ENCODE measurements at places on chromosomes 12 and 14. TPM values are rescaled to one million over a fixed set of nuclear protein-coding genes. Genes with fewer than 3 reads are reported as not detected.

The CIT gene
- 18.0 TPM for total RNA-seq

DNA sequence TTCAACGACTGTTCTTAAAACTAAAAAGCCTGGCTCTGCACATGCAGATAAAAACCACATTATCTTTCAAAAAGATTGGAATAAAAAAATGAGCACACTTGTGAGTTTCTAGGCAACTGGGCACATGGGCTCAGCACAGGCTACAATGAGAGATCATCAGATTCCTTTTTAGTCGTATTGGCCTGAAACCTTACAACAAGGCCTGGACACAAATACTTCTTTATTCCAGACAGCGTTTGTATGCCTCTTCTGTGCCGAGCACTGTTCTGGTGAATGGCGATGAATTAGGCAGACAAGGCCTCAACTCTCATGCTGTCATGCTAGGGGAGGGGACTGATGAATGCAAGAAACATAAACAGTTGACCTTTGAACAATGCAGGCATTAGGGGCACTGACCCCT lies 463.0 kb downstream of the AACS start:
- DNase-seq = no peak
- H3K4me1 ChIP-seq = no peaks in the 10 kb centered on the region
- no peak overlapping the region for H3K27ac ChIP-seq

The TAS2R7 gene
- total RNA-seq = not detected

The IKZF4 gene
- total RNA-seq = 13.1 TPM

GRCh38 chr12:47033081-47033480 lies 46.3 kb upstream of the PCED1B start:
- H3K4me3 ChIP-seq = no peak overlapping the region

DNA sequence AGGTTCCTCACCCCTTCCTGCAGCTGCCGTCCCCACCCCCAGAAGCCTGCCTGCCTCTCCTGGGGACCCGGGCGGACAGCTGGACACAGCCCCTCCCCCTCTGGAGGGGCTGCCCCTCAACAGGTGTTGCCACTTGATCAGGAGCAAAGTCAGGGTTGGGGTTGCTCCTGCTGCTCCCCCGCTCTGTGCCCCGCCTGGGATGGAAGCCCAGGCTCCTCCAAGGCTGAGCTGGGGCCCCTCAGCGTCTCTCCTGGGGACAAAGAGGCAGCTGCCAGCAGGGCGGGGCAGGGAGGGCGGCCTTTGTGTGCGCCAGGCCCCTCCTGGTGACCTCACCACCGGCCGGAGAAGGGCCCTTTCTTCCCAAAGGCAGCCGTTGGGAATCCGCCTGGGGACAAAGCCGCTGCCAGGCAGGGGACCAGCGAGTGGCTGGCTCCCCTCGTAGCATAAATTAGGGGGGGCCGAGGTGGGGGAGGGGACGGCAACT lies 13.7 kb downstream of the TRMT61A start:
- peaks cover 68% of the 10 kb centered on the region for H3K4me1 ChIP-seq
- H3K27me3 ChIP-seq = no peaks in the 10 kb centered on the region
- peak overlapping the region; percentile 86 for H3K27ac ChIP-seq

The DAAM1 gene
- total RNA-seq = 46.7 TPM

The CMTM5 gene
- total RNA-seq = 1.4 TPM

- H3K4me1 ChIP-seq = no peaks in the 10 kb centered on the region
- no peak for DNase-seq
- H3K27ac ChIP-seq = no peak overlapping the region
- no peak overlapping the region for H3K4me3 ChIP-seq
- no peaks in the 10 kb centered on the region for H3K36me3 ChIP-seq
Observed at GRCh38 chr12:84077679-84078078, 834.9 kb downstream of the SLC6A15 start.

DNA sequence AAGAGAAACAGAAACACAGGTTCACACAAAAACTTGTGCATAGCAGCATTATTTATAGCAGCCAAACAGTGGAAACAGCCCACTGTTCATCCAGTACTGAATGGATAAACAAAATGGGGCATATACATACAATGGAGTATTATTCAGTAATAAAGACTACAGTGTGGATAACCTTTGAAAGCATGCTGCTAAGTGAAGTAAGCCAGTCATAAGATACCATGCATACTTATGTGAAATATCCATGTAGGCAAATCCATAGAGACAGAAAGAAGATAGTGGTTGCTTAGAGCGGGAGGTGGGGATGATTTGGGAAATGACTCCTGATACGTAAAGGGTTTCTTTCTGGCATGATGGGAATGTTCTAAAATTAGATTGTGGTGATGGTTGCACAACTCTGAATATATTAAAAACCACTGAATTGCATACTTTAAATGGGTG lies 99.4 kb downstream of the CRADD start:
- no peaks in the 10 kb centered on the region for H3K36me3 ChIP-seq
